ENCODE measurements at places on chromosomes 5 and 9.

DNA sequence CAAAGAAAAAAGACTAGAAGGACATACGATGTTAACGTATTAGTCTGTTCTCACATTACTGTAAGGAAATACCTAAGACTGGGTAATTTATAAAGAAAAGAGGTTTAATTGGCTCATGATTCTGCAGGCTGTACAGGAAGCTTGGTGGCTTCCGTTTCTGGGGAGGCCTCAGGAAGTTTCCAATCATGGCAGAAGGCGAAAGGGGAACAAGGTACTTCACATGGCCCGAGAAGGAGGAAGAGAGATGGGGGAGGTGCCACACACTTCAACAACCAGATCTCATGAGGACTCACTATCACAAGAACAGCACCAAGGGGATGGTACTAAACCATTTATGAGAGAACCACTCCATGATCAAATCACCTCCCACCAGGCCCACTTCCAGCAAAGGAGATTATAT lies 110.1 kb downstream of the CARTPT start:
- no peak for DNase-seq

GRCh38 chr5:6395102-6395445 lies 16.7 kb upstream of the MED10 start:
- no peak for DNase-seq

DNA sequence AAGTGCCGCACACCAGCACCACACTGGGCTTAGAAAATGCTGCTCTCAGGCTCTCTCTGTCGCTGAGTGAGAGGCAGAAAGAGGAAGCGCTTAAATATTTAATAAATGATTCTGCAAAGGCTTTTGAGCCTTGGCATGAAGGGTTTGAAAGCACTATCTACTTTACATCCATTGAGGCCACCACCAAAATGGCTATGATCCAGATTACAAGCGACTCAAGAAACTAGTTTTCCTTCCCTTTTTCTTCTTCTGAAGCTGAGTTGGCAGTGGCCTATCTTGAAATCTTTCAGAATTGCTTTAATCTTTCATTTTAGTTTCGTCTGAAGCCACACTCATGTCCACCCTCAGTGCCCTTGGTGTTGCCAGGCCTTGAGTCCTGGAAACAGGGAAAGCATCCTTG lies 59.5 kb downstream of the EBF1 start:
- DNase-seq: no peak

- DNase-seq: no peak
These were observed 93.6 kb downstream of the CDK5RAP2 start for GRCh38 chr9:120486347-120486746.

DNA sequence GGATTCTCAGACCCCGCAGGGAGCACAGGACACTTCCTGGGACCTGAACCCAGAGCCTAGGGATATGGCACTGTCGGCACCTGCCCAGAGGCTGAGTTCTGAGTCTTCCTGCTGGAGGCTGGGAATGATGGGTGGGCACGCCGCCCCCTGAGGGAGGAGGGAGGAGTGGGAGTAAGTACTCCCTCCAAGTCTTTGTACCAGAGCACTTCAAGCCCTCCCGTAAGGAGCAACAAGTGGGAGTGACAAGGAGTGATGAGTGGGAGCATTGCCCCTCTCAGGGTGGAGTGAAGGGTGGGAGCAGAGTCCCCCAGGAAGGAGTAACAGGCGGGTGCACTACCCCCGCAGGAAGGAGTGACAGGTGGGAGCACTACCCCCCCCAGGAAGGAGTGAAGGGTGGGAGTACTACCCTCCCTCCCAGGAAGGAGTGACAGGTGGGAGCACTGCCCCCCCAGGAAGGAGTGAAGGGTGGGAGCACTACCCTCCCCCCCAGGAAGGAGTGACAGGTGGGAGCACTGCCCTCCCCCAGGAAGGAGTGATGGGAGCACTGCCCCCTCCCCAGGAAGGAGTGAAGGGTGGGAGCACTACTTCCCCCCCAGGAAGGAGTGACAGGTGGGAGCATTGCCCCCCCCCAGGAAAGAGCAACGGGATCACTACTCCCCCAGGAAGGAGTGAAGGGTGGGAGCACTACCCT lies 100.1 kb downstream of the CACNA1B start:
- no peak for DNase-seq

GRCh38 chr9:18542837-18543405 lies 69.0 kb downstream of the ADAMTSL1 start:
- DNase-seq: peak; percentile 66

DNA sequence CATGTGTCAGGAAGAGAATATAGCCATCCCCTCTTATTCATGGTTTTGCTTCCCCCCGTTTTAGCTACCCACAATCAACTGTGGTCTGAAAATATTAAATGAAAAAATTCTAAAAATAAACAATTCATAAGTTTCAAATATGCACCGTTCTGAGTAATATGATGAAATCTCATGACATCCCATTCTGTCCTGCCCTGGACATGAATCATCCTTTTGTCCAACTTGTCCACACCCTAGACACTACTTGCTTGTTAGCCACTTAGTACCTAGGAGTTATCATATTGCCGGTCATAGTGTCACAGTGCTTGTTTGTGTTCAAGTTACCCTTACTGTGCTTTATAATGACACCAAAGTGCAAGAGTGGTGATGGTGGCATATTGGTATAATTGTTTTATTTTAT lies 113.5 kb downstream of the CAAP1 start:
- DNase-seq: no peak

- no peak for DNase-seq
These were observed 1.6 kb upstream of the SAR1B start for GRCh38 chr5:134634227-134634626.

DNA sequence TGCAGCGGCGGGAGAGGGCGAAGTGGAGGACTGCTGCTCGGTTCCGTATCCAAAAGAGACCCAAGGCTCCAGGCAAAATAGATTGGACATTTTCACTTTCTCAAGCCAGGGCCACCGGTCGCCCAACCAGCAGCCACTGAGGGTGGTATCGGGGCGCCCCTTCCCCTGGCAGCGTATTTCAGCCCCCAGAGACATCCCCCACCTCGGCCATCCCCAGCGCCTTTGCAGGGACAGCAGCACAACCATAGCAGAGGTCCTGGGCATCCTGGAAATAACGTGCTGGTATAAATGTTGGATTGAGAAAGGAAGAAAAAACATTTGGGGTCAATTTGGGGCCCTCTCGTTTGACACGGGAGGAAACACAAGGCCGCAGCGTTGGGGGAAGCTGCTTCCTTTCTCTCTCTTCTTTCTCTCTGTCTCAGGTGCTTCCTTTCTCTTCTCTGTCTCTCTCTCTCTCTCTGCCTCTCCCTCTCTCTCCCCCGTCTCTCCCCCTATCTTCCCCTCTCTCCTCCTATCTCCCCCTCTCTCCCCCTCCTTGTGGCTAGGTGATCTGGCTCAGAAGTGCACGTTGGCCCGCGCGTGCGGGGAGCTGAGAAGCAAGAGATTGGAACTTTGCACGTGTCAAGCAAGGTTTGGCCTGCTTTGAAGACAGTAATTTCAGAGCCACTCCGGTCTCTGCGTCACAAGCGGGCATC lies 624 bp upstream of the RETREG1 start:
- no peak for DNase-seq

- DNase-seq: no peak
These were observed 13.8 kb downstream of the PTGES2 start for GRCh38 chr9:128113526-128114325.

DNA sequence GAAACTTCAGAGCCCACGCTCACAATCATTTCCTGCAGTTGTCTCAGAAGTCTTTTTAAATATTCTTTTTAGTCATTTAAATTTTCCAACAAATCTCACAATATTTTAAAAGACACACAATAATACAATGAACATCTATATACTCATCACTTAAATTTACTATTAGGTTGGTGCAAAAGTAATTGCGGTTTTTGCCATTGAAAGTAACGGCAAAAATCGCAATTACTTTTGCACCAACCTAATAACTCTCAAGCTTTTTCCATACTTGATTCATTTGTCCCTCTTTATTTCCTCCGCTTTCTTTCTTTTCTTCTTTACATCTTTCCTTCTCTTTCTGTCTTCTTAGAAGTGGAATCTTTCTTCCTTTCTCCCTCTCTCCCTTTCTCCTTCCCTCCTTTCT lies 19.2 kb upstream of the TMEM215 start:
- no peak for DNase-seq

- DNase-seq: no peak
These were observed 33.0 kb downstream of the ZDHHC11B start for GRCh38 chr5:751496-751895.

DNA sequence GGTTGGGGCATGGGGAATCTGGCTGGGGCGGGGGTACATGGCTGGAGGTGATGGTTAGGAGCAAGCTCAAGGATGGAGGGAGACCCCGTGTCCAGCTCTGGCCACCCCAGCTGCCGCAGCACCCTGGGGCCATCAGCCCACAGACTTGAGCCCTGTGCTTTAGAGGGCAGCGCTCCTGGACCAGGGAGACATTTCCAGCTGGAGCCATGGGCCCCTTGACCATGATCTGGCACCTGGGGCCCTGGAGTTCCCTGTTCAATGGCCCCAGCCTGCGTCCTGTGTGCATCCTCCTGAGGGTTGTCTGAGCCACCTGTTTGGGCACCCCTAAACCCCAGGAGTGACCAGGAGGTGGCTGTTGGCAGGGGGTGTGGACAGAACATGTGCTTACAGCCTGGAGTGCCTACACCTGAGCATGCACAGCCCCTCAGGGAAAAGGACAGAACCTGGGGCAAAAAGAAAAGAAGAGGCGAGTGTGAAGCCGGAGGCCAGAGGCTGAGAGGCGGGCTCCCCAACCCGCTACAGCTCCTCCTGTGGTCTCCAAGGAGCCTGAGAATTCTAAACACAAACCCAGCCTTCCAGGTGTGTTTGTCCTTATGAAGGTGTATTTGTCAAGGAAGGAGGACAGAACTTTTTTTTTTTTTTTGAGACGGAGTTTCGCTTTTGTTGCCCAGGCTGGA lies 126.7 kb downstream of the C9orf50 start:
- no peak for DNase-seq

DNA sequence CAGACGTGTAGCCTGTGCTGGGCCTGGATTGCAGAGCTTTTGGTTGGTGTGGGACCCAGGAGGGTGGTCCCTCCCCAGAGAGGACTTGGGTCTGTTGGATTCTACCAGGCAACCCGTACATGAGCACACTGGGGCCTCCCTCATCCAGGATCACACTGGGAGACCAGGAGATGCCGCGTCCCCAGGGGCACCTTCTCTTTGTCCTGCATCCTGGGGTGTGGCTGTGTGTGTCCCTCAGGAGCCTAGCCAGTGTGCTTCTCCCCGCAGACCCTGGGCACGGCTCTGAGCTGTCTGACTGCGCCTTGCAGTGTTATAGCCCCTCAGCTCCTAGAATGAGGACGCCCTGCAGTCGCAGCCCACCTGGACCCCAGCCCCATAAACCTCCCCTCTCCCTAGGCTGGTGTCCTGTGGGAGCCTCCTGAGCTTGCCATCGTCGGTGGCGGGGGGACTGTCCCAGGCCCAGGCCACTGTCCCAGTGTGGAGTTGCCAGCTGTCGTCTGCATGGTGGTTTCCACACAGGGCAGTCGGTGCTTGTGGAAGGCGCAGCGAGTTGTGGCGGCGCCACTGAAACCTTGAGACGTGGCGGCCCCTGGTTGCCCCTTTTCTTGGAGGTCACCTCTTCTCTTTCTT lies 27.6 kb downstream of the CEP72 start:
- DNase-seq: no peak

DNA sequence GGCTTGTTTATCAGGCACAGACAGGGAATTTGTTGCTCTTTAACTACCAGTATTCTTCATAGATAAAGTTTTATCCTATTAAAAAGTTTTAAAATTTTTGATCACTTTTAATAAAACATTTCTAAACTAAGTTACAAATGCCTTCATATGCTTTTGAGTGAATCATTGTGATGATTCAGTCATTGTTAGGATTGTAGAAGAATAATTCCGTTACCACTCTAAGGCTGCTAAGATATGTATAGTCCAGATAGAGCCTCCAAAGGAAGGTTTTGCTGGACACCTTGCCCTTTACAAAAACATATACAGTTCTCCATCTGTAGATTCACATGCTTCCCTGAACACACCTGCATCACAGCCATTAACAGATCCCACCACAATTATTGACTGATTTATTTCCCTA lies 233.7 kb downstream of the SPOCK1 start:
- DNase-seq: no peak

DNA sequence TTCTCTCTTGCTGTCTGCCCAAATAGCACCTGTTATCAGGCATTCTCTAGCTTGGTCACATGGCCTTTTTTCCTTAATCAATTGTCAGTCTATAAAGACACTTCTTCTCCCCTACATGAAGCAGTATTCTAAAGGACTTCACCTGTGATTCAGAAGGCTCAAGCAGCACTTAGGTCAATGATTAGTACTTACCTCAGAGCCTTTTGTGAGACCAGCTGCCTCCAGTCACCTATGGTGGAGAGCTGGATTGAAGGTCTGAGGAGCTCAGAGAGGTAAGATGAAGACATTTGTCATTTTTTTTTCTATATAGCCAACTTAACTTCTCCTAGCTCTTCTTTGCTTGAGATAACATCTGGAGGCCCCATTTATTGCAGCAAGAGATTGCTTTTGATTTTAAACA lies 278.3 kb upstream of the PCSK5 start:
- no peak for DNase-seq

DNA sequence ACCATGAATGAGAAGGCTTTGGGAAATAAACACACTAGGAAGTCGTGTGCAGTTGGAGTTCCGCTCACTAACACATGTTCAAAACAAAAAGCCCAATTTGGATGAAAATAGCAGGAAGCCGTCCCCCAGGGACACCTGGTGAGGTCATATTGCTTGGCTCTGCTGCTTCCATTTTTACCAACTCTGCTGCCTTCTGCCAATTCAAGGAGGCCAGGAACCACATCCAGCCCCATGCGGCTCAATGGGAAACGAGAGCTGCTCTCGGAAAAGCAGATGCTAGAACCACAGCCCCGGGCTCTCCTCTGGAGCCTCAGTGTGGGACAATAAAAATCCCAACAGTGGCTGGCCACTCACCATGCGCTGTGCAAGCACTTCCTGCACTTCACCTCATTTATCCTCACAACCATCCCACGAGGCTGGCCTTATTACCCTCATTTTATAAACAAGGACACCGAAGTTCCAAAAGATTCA lies 13.4 kb downstream of the ADAM19 start:
- DNase-seq: no peak

DNA sequence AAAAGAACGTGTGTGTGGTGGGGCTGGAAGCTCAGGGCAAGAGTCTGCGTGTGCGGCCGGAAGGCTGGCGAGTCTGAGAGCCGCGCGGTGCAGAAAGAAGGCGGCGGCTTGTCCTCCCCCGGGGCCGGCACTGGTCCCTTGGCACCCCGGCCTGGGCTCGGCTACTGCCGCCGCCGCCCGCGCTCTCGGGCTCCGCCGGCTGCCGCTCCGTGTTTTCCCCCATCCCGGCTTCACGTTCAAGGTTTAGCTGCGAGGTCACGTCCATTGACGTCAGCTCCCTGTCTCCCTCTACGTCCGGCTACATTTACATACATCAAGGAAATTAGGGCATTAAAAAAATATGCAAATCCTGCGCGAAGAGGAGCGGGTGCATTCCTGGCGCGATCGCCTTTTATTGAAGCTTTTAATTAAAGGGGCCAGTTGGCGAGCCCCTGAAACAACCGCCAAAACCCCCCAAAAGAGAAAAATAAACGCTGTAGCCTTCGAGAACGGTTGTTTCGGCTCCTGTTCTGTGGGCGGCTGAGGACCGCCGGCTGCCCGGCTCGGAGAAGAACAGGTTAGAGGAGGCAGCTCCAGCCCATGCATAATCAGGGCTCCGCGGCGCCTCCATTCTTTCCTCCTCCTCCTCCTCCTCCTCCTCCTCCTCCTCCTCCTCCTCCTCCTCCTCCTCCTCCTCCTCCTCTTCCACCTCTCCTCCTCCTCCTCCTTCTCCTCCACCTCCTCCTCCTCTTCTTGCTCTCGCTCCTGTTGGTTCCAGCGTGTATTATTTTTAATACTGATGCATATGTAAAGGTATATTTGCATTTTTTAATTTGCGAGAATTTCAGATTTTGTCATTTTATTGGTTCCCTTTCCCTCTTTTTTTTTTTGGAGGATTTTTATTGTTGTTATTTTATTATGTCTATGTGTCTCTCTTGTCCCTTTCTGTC lies 207.0 kb downstream of the MEF2C start:
- no peak for DNase-seq

All from GM04503 (cell line).